Right atrium auricular region (tissue), 2 donors: ENCODE measurements at places on chromosomes 16 and 17.

- no peak for DNase-seq
Measured at GRCh38 chr17:2398655-2399571, 1.9 kb downstream of the MNT start.

DNA sequence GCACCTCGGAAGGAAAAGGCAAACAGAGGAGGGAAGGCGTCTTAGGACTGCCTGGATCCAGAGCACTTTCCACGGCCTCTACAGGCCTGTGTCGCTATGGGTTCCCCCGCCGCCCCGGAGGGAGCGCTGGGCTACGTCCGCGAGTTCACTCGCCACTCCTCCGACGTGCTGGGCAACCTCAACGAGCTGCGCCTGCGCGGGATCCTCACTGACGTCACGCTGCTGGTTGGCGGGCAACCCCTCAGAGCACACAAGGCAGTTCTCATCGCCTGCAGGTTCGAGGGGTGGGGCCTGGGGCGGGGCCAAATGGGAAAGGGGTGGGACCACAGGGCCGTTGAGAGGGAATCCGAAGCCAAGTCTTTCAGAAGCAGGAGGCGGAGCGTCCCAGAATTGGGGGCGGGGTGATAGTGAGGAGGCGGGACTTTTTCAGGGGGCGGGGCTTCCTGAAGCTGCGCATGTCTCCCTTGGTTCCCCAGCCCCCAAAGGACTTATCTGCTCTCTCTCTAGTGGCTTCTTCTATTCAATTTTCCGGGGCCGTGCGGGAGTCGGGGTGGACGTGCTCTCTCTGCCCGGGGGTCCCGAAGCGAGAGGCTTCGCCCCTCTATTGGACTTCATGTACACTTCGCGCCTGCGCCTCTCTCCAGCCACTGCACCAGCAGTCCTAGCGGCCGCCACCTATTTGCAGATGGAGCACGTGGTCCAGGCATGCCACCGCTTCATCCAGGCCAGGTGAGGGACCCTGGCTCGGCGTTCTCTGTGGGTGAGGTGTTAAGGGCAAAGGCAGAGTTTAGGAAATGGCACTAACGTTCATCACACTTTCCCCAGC lies 939 bp downstream of the BCL6B start:
- peak; percentile 94 for DNase-seq

DNA sequence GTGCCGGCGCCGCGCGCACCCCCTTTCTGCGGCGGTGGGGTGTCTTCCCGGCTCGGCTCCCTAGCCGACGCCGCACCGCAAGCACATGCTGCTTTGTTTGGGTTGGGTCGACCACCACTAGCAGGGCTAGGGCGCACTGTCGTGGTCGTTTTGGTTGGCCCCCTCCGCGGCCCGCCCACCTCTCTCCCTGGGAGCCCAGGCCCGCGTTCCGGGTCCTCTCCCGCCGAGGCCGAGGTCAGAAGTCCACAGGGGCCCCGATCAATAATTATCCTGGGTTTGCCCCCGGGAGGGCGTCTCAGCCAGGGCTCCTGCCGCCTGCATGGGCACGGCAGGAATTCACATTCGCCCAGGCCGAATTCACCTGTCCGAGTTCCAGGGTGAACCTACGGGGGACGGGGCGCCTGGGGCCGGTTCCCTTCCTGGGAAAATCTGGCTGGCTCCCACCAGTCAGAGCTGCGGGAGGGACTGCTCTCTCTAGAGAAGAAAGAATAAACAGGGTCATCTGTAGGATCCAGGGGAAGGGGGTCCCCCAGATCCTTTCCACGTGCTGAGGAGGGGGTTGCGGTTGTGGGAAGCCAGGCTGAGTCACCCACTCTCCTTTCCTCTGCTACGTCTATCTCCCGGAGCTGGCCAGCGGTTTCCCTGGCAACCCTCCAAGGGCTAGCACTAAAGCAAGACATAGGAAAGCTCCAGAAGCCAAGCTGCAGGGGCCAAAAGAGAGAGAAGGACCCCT lies 584 bp upstream of the STAT5B start:
- DNase-seq = peak; percentile 84

DNA sequence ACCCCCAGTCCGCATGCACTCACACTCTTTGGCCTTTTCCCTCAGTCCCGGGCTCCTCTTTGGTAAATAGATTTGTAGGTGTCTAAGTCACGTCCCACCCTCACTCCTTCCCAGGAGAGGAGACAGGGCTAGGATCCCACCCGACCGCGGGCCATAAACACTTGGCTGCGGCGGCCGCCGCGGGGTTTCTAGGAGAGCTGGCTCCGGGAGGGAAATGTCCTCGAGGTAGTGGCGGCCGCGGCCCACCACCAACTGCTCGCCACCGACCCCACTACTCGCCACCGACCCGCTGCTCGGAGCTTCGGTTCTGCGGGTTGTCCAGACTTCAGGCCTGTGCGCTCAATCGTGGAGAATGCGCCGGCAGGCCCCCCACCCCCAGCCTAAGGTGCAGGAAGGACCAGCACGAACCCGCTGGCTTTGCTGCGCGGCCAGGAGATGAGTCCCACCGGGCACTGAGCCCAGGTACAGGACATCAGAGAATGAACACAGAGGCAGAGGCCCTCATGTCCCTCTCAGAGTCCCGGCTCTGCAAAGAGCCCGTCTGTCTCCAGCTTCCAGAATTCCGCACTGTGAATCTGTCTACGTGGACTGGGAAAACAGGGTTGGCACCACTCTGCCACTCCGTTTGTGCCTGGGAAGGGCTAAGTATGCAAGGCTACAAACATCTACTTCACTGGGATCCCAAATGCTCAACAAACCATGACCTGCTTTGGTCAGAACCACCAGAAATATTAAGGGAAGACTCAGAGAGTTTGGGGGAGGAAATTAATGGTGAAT lies 2.5 kb downstream of the PRAC2 start:
- no peak for DNase-seq

DNA sequence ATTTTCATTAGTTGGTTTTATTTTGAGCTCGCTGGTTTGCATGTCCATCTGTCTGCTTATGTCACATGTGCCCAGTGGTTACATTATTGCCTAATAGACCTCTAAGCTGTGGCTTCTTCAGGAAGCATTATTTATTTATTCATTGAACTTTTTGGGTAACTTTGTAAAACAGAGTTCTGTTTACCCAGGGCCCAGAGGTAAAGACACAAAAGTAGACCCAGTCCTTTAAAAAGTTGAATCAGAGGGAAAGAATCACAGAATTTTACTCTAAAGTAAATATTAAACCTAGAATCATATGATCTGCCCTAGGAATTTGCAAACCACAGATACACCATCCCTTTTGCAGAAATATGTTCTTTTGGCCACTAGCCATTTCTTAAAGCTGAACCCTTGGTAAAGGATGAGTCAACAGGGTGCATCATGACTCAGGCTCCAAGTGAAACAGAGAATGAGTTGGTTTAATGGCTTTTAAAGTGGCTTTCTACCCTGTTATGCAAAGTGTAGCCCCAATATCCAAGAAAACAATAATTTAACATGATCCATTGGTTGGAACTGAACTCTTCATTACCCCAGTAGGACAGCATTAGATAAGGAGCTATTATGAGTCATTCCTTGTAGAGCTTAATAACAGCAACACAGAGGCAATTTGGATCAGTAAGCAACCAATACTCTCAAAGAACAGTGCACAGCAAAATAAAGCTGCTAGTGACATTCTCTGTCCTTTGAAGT lies 236.3 kb downstream of the KCNJ2 start:
- no peak for DNase-seq

DNA sequence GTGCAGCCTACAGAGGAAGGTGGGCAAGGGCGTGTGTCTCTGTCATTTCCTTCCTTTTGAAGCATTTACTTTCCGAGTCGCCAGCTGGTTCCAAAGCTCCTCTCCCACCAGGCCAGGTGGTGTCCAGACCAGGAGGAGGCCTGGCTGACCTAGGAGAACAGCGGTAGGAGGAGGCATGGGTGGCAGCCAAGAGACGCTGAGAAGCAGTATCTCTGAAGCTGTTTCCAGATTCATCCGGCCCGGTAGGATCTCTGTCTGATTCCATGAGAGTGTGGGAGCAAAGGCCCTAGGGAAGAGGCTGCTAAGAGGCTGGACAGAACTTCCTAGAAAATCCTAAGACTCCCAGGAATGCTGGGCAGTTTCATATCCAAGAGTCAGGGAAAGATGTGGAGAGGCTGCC lies 20.3 kb downstream of the MEOX1 start:
- no peak for DNase-seq

GRCh38 chr16:11379420-11379819 lies 34.2 kb downstream of the RMI2 start:
- DNase-seq = no peak
